Right ventricle myocardium superior (tissue), 1 donor: ENCODE measurements at places on chromosomes 16 and 17. TPM values are rescaled to one million over a fixed set of nuclear protein-coding genes. Genes with fewer than 3 reads are reported as not detected.
A peak's percentile ranks its signal among the peaks of the same experiment; 100 is the strongest.

GRCh38 chr17:8121681-8122421 lies 2.1 kb downstream of the HES7 start:
- peak; percentile 72 for DNase-seq

GRCh38 chr16:17666293-17666692 lies 195.5 kb upstream of the XYLT1 start:
- no peak for DNase-seq

DNA sequence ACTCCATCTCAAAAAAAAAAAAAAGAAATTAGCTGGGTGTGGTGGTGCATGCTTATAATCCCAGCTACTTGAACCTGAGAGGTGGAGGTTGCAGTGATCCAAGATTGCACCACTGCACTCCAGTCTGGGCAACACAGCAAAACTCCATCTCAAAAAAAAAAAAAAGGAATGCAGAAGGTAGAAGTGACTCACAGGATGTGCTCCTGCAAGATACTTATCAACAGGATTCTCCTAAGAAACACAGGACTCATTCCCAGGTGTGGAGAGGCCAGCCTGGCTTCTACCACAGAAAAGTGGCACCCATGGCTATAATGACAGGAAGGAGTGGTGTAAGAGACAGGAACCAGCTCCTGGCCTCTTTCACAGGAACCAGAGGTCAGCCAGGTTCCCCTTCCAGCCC lies 13.8 kb downstream of the ELMO3 start:
- DNase-seq, result no peak

DNA sequence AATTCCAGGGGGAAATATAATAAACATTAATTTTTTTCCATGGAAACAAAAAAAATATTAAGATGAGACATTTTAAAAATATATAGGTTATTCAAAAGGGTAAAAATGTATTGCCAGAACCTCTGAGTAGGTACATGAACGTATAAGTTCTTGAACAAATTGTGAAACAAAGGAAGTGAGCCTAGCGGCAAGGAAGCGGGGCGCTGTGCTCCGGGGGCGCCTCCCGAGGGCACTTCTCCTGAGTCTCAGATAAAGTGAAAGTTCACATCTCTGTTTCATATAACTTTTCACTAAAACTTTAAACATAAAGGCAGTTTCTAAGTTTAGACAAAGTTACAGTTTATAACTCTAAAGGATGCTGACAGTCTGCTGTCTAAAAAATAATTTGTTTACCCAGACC lies 52.3 kb downstream of the TNRC6C start:
- DNase-seq, result no peak

DNA sequence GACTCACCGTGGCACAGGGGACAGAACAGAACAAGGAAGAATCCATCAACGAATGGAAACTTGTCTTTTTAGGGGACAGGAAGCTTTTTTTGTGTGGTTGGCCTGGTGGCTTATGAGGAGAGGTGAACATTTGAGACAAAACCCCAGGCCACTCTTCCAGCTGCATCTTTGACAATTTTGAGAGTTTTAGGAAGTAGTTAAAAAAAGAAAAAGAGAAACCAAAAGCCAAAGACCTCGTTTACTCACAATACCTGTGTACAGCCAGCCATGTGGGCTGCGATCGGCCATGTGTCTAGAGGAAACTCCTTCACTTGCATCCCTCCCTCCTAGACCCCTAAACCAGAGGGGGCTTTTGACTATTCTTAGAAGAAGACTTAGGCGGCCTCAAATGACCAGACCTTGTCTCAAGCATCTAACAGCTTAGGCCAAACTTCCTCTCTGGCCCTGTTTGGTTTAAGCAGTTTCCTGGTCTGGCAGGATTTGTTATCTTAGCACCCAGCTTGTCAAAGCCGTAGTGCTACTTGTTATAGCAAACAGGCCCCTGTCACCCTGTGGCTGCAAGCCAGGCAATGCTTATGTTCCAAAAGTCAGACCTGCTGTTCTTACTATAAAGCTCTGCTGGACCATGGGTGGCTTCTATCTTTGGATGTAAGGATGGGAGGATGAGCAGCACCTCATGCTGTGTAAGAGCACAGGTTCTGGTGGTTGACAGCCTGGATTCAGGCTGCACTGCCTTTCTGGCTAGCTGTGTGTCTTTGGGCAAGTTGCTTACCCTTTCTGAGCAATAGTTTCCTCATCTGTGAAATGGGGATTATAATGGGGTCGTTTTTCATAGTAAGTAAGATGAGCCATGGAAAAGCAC lies 17.7 kb downstream of the KSR1 start:
- DNase-seq, result peak; percentile 77

PRSS33 gene
- not detected for total RNA-seq

CIBAR2 gene
- not detected for total RNA-seq

MAFG gene
- total RNA-seq, result 29.9 TPM

DNA sequence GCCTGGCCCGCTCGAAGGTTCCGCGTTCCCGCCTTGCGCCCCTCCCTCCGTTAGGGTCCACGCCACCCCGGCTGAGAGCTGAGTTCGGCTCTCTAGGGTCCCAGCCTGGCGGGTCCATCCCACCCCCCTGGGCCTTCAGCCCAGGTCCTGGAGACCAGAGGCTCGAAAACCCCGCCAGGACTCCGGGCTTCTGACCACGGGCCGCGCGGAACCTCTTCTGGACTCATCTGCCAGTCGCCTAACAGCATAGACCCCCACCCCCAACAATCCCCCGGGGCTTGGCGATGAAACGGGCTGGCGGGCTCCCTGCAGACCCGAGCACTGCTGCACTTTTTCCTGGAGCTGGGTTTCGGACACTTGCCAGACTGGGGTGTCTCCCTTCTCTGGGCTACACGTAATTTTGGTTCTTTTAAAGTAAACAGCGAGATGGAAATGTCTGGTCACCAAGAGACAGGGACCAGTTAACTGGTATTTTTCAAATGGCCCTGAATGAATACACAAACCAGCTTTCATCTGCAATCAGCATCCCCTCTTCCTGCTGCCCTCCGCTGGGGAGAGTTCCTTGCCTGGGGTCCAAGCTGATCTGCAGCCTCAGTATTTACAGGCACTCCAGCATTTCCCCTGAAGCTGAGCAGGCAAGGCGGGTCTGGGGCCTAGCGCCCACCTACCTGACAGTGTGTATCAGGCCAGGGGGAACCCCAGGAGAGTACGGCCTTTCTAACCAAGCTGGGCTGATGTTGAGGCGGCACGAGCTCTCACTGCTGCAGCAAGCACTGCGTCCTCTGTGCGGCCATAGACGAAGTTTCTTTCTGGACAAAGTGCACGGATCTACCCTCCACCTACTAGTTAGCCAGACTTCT lies 639 bp upstream of the TRIM65 start:
- DNase-seq, result no peak

GRCh38 chr16:48157302-48157701 lies 1.5 kb upstream of the ABCC12 start:
- DNase-seq, result no peak

DNA sequence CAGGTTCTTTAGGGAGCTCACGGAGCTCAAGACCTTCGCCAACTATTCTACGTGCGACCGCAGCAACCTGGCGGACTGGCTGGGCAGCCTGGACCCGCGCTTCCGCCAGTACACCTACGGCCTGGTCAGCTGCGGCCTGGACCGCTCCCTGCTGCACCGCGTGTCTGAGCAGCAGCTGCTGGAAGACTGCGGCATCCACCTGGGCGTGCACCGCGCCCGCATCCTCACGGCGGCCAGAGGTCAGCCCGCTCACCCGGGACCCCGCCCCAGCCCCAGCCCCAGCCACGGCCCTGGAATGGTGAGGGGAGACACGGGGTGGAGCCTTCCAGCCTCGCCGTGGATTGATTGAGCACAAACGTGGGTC lies 13.5 kb downstream of the SARM1 start:
- DNase-seq, result no peak

NPIPB9 gene
- total RNA-seq, result 0.19 TPM

GRCh38 chr17:63740464-63741142 lies 996 bp downstream of the STRADA start:
- DNase-seq, result no peak
